Fibroblast of pulmonary artery (primary cell): ENCODE measurements at places on chromosomes 2 and 18.
A peak's percentile ranks its signal among the peaks of the same experiment; 100 is the strongest.

DNA sequence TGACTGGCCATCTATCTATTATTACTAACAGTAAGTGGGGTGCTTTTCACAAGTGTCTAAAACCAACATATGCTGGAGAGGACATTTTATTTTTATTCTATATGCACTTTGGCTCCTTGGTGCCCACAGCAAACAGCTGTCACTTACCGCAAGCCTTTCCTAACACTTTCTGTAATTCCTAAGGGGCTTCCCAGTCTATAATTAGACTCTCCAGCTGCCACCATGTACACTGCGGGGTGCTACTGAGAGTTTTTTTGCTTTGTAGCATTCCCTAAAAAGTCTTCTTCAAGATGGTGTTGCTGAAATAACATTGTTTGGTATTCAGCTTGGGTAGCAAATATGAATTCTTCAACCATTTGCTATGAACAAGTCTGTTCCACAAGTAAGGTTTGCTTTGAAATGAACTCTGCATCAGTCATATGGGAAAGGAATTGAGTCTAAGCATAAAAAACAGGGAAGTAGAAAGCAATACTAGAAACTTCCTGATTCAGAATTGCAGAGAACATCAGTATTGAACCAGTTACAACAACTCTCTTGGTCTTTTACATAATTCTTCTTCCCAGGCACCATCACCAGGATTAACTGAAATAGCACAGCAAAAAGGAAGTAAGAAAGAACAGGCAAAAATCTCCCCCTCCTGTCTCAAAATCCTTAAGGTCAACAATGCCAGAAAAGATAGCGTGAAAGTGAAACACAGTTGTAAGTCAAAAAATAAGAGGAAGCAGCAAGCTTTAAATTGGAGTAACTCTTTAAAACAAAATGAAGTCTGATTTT is 28.6 kb downstream of the EPB41L3 start:
- no peak for DNase-seq

DNA sequence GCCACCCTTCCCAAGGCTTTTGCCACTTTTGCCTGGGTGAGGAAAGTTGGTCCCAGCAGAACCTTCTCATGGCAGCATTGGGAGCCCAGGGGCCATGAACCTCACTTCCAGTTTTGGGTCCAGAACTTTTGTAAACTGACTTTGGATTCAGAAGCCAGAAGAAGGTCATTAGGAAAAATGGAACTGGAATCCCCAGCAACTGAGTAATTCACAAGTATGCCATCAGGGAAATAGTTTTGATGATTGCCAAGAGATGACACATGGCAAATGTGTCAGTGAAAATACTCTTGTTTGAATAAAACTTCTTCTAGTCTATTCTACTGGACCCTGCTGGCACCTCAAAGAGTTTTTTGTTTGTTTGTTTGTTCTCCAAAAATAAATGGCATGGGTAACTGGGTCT is 203.7 kb downstream of the SETBP1 start:
- DNase-seq: no peak

- no peak for DNase-seq
Measured at GRCh38 chr2:71261534-71261933, 34.6 kb upstream of the PAIP2B start.

DNA sequence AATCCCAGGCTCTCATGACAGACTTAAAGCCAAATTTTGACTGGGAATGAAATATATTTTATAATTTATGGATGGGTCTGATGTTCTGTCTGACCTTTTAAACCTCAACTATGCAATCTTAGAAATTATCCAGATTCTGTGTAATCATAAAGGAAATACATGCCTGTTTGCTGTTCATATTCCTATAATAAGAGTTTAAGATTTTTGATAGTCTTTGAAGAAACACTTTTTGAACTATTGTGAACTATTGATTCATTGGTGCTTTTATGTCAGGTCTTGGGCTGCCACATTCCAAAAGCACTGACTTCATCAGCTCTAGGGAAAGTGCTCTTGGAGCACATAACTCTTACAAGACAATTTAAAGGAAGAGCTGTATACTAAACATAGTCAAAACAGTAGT is 64.2 kb downstream of the CCDC150 start:
- peak; percentile 18 for DNase-seq

GRCh38 chr2:218332920-218333645 is 23.6 kb upstream of the CATIP start:
- peak; percentile 29 for DNase-seq

GRCh38 chr2:198710562-198710961 is 747.2 kb downstream of the SATB2 start:
- no peak for DNase-seq

GRCh38 chr2:162821176-162821575 is 17.4 kb downstream of the KCNH7 start:
- peak; percentile 32 for DNase-seq

GRCh38 chr18:55511277-55511676 is 76.7 kb downstream of the TCF4 start:
- no peak for DNase-seq

DNA sequence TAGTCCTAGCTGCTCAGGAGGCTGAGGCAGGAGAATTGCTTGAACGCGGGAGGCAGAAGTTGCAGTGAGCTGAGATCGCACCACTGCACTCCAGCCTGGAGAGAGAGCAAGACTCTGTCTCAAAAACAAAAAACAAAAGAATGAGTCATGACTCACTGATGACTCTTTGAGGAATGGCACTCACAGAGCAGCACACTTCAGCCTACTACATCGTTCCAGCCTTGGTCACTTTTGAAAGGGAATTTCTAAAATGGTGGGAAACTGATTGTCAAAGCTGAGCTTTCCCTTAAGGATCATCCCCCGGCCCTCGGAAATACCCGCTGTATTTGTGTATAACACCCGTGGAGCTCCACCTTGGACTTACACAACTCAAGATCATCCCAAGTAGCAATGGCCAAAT is 217.3 kb upstream of the HS6ST1 start:
- DNase-seq: peak; percentile 85

DNA sequence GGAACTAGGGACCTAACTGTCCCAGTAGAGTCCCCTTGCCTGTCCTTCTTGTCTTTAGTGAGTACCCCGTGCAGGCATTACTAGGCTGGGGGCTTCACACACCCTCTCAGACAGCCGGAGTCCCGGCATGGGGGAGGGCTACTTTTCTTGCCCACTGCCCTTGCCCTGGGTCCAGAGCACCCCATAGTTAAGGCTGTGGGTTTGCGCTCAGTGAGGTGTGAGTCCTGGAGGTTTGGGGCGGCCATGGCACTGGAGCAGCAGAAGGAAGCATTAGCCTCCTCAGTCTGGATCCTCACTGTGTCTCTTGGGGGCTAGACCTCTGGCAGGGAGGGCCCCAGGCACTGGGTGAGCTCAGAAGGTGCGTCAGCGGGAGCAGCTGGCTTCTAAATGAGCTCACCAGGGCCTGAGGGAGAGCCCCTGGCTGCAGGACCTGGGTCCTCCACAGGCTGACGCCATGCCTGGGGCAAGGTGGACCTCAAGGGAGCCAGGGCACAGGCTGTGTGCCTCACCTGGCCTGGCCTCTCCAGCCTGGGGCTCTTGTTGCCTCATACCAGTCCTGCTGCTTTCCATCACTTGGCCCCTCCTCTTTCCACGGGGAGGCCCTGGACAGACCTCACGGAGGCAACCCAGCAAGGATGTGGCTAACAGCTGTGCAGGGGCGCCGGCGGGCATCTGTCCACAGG is 27.4 kb downstream of the HS6ST1 start:
- no peak for DNase-seq

DNA sequence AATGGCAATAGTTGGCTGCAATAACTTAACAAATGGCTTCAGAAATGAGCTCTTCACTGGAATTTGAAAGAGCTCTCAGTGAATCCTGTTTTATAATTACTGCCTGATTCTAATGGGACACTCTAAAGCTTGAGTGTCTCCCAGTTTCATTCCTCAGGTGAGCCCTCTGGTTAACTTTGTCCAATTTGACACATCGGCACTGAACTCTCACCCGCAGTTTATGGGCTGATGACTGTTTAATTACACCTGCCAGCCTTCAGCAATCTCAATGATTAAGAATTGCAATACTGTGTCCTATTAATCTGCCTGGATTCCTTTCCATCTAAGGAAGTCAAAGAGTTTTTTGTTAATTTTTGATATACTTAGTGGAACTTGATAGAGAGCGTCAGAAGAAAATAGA is 110.7 kb upstream of the NABP1 start:
- no peak for DNase-seq

DNA sequence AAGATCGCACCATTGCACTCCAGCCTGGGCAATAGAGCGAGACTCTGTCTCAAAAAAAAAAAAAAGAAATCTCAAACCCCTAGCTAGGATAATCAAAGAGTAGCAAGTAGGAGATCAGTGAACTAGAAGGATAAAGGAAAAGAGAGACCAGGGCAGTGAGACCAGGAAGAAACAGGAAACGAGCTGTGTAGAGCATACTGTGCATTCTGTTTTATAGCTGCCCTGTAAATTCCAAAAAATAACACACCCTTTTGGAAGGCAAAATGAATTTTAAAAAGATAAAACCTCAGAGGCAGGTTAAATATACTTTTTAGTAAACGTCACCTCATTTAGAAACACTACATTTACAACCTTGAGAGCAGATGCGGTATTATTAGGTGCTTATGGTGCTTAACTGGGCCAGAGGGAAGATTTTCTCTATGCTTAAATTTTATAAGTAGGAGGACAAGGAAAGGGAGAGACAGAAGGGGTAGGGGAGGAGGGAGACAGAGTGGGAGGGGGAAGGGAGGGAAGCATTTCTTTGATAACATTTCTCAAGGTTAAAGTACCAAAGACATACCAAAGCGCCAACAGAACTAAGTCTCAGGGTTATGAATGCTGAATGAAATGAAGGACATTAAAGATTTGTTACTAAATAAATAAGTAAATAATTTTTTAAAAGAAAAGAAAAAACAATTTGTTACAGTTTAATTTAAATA is 30.1 kb downstream of the FEZ2 start:
- DNase-seq: no peak

DNA sequence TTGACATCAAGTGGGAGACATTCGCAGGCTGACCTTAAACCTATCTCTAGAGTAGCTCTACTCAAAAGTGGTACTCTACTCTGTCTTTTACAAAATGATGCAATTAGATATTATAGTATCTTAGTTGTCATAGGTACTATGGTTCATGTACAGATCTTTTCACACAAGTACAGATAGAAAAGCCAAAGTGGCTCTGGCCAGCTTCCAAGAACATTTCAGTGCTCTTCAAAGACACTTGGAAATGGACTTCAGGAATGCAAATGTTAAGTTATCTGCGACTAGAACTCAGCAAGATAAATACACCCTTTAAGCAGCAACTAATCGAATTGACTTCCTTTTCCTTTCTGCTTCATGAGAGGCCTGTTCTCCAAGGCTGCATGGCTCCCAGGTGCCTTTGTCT is 718.7 kb upstream of the FAM98A start:
- no peak for DNase-seq

- DNase-seq: no peak
Measured at GRCh38 chr2:206520450-206520849, 77.1 kb downstream of the ADAM23 start.

DNA sequence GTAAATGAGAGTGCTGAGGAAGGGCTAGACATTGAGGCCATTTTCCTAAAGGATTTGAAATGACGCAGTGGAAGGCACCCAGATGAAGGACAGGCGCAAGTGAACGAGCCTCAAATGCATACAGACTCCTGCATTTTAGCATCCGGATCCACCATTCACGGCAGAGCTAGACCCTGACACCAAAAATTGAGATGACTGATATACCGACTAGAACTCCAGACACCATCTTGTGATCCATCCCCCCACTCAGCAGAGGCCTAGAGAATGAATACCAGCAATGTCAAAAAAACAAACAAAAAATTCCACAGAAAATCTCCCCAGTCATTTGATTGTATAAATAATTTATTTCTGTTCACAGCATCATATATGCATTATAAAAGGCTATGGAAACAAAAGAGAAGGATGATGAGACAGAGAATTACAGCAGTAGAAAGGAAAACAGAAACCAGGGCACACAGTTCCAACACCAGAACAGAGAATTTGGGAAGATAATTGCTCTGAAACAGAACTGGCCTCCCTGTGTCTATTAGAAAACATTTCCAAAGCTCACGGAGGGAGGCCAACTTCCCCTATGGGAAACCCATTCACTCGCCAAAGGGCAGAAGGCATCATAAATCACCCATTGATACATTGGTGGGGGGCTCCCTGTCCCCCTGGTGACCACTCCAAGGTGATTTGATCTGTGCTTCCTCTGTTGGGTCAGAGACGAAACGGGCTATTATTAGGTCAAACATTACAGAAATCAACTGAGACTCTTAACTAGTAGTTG is 4.0 kb downstream of the ARL4C start:
- DNase-seq: no peak

- no peak for DNase-seq
Measured at GRCh38 chr2:68723181-68723580, 11.4 kb upstream of the ARHGAP25 start.

GRCh38 chr2:147098940-147099339 is 745.9 kb upstream of the ACVR2A start:
- peak; percentile 9 for DNase-seq

- DNase-seq: peak; percentile 61
Measured at GRCh38 chr2:235642446-235643098, 148.7 kb downstream of the AGAP1 start.

GRCh38 chr18:72427721-72428120 is 116.4 kb downstream of the CBLN2 start:
- DNase-seq: peak; percentile 6

- no peak for DNase-seq
Measured at GRCh38 chr2:191297033-191297432, 51.8 kb downstream of the MYO1B start.

DNA sequence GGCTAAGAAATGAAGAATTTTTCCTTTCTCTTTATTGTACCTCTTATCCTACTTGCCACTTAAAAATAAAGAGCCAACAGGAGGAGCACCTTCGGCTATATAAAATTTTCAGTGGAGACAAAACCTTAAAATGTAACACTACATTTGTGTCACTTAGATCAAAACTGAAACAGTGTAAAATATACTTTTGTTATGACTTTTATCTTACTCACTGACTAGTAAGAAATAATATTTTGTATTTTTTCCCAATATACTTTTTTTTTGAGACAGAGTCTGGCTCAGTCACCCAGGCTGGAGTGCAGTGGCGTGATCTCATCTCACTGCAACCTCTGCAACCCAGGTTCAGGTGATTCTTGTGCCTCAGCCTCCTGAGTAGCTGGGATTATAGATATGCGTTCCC is 28.3 kb downstream of the KCNJ13 start:
- DNase-seq: no peak

GRCh38 chr18:13520306-13520705 is 206.1 kb downstream of the FAM210A start:
- no peak for DNase-seq

DNA sequence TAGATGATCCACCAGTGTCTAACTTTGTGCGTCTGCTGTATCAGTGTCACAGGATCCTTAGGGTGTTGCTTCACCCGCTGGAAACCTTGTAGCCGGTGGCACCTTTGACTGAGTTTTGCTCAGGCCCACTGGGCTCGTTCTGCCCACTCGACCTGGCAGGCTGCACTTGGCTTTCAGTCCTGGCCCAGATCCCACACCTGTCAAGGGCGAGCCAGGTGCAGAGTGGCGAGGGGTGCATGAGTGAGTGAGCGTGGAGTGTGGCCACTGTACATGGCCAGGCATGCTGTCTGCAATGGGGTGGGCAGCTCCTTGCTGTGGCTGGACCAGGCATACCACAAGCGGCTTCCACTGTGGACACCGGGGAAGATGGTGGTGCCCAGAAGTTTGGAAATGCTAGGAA is 179.0 kb downstream of the FAM210A start:
- DNase-seq: no peak
